Kidney (tissue), 22 donors: ENCODE measurements at places on chromosomes 12 and 14. TPM values are rescaled to one million over a fixed set of nuclear protein-coding genes. Genes with fewer than 3 reads are reported as not detected.

The ANKRD33 gene
- polyA plus RNA-seq = not detected

The C14orf132 gene
- polyA plus RNA-seq = 6.0 TPM

The SELPLG gene
- 3.7 TPM for polyA plus RNA-seq

The LRCOL1 gene
- polyA plus RNA-seq = 1.0 TPM

The SYT10 gene
- 0.30 TPM for polyA plus RNA-seq

The CACNA2D4 gene
- 2.5 TPM for polyA plus RNA-seq

The MAGOHB gene
- 31.7 TPM for polyA plus RNA-seq

- peak overlapping the region; percentile 16 for H3K27ac ChIP-seq
- DNase-seq = peak; percentile 51
- H3K27me3 ChIP-seq = no peaks in the 10 kb centered on the region
- H3K36me3 ChIP-seq = no peaks in the 10 kb centered on the region
- peaks cover 35% of the 10 kb centered on the region for H3K4me1 ChIP-seq
- H3K4me3 ChIP-seq = no peak overlapping the region
These were observed 3.9 kb downstream of the HOXC5 start for GRCh38 chr12:54036620-54037359.

DNA sequence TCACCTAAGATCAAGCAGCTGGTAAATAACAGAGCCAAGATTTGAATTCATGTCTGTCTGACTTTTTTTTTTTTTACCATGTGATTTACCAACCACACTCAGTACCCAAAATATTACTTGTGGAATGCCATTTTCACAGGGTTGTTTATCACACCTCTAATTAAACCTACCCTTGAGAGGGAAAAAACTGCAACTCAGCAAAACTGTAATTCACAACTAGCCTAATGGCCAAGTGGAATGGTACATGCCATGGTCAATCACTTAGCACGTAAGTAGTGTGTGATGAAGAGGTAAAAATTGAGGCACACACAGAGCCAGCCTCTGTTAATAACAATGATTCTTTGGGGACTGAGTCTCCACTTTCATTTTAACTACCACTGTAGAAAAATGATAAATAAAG lies 412.9 kb upstream of the GARIN6 start:
- H3K36me3 ChIP-seq = no peaks in the 10 kb centered on the region
- no peak overlapping the region for H3K27ac ChIP-seq
- no peak overlapping the region for H3K4me3 ChIP-seq

DNA sequence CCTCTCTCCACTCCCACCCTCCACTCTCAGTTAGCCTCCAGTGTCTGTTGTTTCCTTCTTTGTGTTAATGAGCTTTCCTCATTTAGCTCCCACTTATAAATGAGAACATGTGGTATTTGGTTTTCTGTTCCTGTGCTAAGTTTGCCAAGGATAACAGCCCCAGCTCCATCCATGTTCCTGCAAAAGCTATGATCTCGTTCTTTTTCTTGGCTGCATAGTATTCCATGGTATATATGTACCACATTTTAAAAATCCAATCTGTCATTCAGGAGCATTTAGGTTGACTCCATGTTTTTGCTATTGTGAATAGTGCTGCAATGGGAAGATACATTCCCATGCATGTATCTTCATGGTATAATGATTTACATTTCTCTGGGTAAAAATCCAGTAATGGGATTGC lies 2.8 kb upstream of the WASHC4 start:
- H3K4me1 ChIP-seq = peaks cover 3% of the 10 kb centered on the region
- no peak overlapping the region for H3K27ac ChIP-seq
- no peaks in the 10 kb centered on the region for H3K27me3 ChIP-seq
- no peak for DNase-seq
- H3K4me3 ChIP-seq = no peak overlapping the region

DNA sequence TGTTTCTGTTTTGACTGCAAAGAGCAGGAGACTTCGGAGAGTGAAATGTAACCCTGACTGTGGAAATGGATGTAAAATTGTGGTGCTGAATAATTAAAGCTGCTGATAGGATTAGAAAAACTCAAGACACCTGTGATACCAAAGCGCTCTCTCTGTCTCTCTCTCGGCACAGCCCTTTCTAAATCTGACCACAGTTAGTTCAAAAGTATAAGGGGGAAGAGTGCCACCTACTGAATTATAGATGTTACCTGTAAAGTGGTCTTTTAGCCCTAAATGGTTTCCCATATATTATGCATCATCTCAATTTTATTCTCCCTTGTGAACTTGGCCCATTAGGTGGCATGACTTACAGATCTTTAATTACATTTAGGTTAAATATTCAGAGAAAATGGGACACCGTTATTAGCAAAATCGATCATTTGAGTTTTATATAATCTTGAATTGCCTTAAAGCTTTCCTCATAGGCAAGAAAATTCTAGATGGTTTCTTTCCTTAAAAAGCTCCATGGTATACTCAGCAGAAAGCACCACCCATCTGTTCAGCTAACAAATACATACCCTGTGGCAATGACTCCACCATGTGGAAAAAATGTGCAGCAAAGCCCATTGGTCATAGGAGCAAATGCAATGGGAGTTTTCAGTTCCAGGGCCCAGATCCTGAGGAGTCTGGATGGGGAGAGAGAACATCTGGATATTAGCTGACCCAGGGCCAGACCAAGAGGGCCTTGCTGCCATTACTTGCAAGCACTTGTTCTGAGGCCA lies 18.1 kb downstream of the RFC5 start:
- H3K4me1 ChIP-seq = no peaks in the 10 kb centered on the region
- H3K27me3 ChIP-seq = no peaks in the 10 kb centered on the region
- no peak overlapping the region for H3K27ac ChIP-seq
- no peak for DNase-seq

- H3K4me3 ChIP-seq = no peak overlapping the region
- H3K36me3 ChIP-seq = no peaks in the 10 kb centered on the region
- DNase-seq = no peak
- peak overlapping the region; percentile 88 for H3K27ac ChIP-seq
- H3K4me1 ChIP-seq = peaks cover 4% of the 10 kb centered on the region
These were observed 283.6 kb downstream of the CACNA1C start for GRCh38 chr12:2336409-2336829.

DNA sequence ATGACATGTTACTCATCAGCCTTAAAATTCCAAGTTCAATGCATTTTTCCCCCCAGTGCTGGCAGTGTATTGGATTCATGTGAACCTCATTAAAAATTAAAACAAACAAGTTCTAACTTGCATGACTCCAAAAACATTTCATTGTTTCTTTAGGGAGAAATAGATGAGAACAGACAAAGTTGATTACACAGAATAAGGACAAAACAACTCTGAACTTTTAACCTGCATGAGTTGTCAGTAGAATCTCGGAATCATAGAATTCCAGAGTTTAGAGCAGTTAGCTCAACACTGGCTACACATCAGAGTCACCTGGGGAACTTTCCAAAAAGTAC lies 127.5 kb downstream of the TMX1 start:
- H3K27me3 ChIP-seq = no peaks in the 10 kb centered on the region
- H3K4me1 ChIP-seq = no peaks in the 10 kb centered on the region
- DNase-seq = no peak
- no peak overlapping the region for H3K27ac ChIP-seq

DNA sequence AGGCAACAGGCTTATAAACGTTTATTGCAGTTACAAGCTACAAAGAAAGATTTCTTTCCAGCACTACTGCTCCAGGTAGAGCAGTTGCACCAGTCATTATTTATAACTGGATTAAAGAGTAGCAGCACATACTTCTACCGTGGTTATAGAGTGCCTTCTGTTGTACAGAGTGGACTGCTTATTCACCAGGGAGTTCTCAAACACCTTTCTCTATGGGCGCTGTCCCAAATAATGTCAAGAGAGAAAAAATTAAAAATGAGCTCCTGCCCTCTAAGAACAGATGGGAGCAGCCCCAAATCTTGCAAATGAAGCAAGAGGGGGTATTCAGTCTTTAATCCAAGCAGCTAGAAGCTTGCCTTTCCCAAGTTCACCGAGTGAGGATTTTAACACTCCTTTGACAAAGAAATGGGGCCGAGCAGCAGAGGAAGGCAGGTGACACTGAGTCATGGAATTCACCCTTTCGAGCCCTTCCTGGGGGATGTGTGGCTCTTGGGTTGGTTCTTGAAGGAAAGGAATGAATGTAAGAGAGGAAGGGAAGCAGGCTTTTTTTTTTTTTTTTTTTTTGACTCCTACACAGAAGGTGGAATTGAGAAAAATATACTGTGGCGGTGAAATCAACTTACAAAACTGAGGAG lies 181.2 kb downstream of the PRKCH start:
- DNase-seq = no peak
- H3K4me3 ChIP-seq = no peak overlapping the region
- peak overlapping the region; percentile 56 for H3K27ac ChIP-seq

DNA sequence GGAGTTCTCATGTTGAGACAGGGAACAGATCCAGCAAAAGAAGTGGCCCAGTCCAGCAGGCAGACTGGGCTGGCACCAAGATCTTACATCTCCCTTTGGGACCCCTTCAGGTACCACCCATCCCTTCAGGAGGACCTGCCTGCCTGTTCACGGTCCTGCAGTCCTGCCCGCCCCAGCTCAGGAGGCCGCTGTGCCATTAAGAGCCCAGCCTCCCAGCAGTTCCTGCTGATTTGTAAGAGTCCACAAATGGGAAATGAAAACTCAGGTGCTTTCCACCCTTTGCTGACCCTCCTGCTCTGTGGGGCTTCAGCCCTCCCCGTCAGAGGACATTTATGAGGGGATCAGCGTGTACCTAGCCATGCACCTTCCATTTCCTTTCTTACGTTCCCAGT lies 39.5 kb downstream of the C14orf132 start:
- no peak overlapping the region for H3K27ac ChIP-seq
- no peaks in the 10 kb centered on the region for H3K27me3 ChIP-seq
- peaks cover 3% of the 10 kb centered on the region for H3K4me1 ChIP-seq
- no peak for DNase-seq

GRCh38 chr12:131407221-131408035 lies 303.5 kb upstream of the SFSWAP start:
- no peak overlapping the region for H3K27ac ChIP-seq
- H3K4me3 ChIP-seq = no peak overlapping the region
- H3K36me3 ChIP-seq = no peaks in the 10 kb centered on the region
- H3K4me1 ChIP-seq = no peaks in the 10 kb centered on the region
- no peak for DNase-seq

DNA sequence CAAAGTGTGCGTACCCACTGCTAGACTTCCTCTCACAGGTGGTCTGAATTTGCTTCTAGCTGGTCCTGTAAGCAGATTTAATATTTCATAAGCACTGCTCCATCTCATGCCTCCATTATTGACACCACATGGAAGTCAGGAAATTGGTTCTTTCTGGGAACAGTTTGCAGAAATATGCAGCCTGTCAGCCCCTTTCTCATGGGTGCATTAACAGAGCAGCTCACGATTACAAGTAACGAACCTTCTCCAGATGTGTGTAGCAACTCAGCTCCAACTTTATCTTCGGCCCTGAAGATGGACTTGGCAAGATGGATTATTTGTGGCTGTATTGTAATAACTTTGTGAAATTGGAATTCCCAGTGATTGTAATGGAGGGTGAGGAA lies 214.5 kb upstream of the DDHD1 start:
- H3K27me3 ChIP-seq = no peaks in the 10 kb centered on the region
- no peak overlapping the region for H3K4me3 ChIP-seq
- no peaks in the 10 kb centered on the region for H3K4me1 ChIP-seq
- no peak for DNase-seq
- H3K27ac ChIP-seq = no peak overlapping the region

GRCh38 chr12:27296674-27297073 lies 36.0 kb upstream of the BMAL2 start:
- H3K4me1 ChIP-seq = peaks cover 19% of the 10 kb centered on the region
- no peak for DNase-seq
- no peak overlapping the region for H3K27ac ChIP-seq
- peaks cover 5% of the 10 kb centered on the region for H3K36me3 ChIP-seq

- peak; percentile 51 for DNase-seq
- no peaks in the 10 kb centered on the region for H3K36me3 ChIP-seq
- no peaks in the 10 kb centered on the region for H3K27me3 ChIP-seq
These were observed 31.3 kb upstream of the ATP2A2 start for GRCh38 chr12:110249716-110250225.

DNA sequence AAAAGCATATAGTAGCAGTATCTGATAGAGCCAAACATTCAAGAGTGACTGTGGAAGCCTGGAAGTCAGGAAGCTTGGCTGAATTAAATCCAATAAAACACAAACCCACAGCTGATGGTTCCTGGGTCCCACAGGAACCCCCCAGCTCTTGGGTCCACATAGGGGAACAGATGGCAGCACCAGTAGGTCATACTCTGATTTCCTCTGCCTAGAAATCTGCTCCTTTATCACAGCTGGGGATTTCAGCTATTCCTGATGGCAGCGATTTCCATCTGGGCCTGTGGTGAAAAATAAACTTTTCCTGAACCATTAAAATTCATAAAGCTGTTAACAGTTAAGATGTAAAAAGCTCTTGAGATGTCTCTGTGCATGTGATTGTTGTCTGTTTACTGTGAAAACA lies 202.0 kb upstream of the FRMD6 start:
- no peaks in the 10 kb centered on the region for H3K4me1 ChIP-seq
- H3K27me3 ChIP-seq = no peaks in the 10 kb centered on the region
- H3K4me3 ChIP-seq = no peak overlapping the region
- no peak for DNase-seq

- no peaks in the 10 kb centered on the region for H3K36me3 ChIP-seq
- H3K4me1 ChIP-seq = no peaks in the 10 kb centered on the region
- H3K27me3 ChIP-seq = no peaks in the 10 kb centered on the region
- no peak overlapping the region for H3K4me3 ChIP-seq
- H3K27ac ChIP-seq = no peak overlapping the region
These were observed 6.7 kb upstream of the CACNA2D4 start for GRCh38 chr12:1924996-1925683.

DNA sequence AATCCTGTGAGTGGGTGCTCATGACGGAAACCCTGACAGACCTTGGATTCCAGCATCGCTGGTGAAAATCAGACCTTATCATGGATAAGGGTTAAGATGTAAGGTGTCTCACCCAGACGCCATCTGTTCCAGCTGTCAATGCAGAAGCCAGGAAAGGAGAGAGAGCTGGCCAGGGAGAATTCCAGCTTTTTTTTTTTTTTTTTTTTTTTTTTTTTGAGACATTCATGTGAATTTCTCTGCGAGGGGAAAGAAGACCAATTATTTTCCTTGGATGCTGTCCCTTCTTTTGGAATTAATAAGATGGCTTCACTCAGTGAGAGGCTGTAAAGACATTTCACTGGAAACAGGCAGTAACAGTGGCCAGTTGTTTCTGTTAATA lies 1.8 kb downstream of the TRAF3 start:
- no peak for DNase-seq
- H3K36me3 ChIP-seq = no peaks in the 10 kb centered on the region
- no peak overlapping the region for H3K27ac ChIP-seq
- H3K4me1 ChIP-seq = peaks cover 10% of the 10 kb centered on the region

DNA sequence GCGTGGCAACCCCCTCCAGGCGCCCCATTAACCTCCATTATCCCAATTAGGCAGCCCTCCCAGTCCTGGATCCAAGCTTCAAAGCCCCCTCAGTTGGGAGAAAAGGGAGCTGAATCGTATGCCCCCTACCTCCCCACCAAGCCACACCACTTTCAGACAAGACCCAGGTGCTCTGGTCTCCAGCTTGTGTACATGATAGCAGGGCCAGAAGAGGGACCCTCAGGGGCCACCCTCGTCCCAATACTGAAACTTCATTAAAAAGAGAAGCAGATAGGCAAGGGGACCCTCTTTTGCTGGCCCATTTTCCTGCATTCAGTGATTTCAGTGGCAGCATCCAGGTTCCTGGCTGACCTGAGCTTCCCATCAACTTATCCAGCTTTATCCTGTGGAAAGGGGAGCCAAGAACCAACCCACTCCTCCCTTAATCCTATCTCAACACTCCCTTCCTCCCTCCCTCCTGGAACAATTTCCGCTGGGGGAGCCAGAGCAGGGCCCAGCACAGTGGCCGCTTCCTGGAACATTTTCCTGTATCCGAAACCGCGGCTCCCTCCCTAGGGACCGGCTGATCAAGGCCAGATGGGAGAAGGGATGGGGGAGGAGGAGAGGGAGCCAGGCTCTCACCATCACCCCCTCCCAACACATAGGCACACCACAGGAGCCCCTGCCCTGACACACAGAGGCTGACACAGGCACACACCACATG lies 9.5 kb upstream of the SP7 start:
- no peaks in the 10 kb centered on the region for H3K4me1 ChIP-seq
- peak; percentile 89 for DNase-seq
- peak overlapping the region; percentile 72 for H3K27ac ChIP-seq
- no peaks in the 10 kb centered on the region for H3K27me3 ChIP-seq
- no peaks in the 10 kb centered on the region for H3K36me3 ChIP-seq
